Fibroblast of villous mesenchyme (primary cell): ENCODE measurements at places on chromosomes 12 and 14. TPM values are rescaled to one million over a fixed set of nuclear protein-coding genes. Genes with fewer than 3 reads are reported as not detected.

- no peak for DNase-seq
Measured at GRCh38 chr12:86634456-86635410, 378.5 kb upstream of the MGAT4C start.

- peak; percentile 90 for DNase-seq
Measured at GRCh38 chr12:27552886-27553560, 29.0 kb downstream of the PPFIBP1 start.

- peak; percentile 58 for DNase-seq
Measured at GRCh38 chr14:41830714-41831406, 224.2 kb downstream of the LRFN5 start.

- no peak for DNase-seq
Measured at GRCh38 chr12:19120795-19121194, 8.7 kb upstream of the PLEKHA5 start.

GRCh38 chr12:47892819-47893218, 12.0 kb downstream of the VDR start:
- DNase-seq, result no peak

GRCh38 chr12:3882896-3883564, 9.8 kb upstream of the PARP11 start:
- DNase-seq, result peak; percentile 21

- DNase-seq, result no peak
Measured at GRCh38 chr14:77822741-77823140, 22.8 kb downstream of the ADCK1 start.

DNA sequence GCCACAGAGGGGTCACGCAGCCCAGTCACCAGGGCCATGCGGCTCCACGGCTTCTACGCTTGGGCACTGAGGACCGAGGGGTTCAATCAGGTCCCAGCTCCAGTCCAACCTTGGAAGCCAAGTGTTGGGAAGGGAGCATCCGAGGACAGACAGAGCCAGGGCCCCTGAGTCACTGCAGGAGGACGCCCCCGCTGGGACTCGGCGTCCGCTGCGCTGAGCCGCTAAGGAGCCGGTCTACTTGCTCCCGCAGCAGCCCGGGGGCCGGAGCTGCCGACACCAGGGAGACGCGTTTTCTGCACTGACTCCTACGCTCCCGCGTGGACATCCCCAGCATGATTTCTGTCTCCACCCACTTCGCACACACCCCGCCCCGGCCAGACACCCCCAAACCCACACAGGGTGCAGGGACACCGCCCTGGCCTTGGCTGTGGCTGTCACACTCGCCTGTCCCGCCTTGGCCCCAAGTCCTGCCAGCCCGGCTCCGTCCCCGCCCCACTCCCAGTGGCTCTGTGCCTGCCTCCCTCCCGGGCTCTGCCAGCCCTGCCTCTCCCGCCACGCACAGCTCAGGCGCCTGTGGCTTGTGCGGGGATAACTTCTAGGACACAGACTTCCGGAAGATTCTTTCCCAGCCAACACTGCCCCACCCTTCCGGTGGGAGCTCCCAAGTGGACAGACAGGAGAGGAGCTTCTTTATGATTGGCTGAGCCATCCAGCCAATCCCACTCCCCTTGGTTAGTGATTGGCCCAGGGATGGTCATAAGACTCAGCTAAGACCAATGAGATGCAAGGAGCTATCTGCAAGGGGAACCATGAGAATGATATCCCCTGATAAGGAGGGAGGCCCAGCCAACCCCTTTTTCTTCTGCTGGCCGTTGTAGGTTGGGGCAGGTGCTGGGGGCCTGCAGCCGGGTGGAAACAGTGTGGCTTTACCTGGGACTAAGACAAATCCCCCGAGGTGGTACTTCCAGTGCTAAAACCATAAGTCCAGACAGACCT, 118.9 kb upstream of the SFSWAP start:
- DNase-seq, result no peak

DNA sequence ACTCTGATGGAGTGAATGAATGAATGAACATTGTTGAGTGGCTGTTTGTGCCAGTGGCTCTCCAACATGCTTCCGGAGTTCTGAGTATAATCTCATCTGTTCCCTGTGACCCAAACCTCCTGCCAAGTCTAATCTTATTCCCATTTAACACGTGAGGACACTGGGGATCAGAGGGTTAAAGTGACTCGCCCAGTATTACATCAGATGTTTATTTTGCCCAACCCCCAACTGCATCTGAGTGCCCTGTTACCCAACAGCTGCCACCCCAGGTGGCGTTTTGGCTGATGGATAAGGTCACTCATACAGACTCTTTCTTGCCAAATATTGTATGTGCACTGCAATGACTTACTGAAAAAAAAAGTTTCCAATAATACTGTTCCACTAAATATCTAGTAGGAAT, 210.9 kb downstream of the EXOC5 start:
- DNase-seq, result no peak

DNA sequence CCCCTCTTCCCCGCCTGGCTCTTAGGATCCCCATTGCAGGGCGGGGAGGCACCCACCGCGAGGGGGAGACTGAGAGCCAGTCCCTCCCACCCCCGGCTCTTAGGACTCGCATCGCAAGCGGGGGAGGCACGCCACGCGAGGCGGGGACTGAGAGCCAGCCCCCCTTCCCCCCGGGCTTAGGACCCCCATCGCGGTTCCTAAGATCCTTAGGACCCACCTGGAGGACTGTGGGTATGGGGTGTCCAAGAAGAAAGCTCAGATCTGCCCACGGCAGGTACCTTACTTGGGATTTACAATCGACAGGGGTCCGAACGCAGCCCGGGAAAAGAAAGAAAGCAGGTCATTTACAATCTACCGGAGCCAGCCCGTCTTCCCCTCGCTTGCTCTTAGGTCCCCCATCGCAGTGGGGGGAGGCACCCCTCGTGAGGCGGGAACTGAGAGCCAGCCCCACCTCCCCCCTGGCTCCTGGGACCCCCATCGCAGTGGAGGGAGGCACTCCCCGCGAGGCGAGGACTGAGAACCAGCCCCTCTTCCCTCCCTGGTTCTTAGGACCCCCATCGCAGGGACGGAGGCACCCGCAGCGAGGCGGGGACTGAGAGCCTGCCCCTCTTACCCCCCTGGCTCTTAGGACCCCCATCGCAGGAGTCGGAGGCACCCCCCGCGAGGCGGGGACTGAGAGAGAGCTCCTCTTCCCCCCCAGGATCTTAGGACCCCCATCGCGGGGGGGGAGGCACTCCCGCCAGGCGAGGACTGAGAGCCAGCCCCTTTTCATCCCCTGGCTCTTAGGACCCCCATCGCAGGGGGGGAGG, 43.7 kb downstream of the DDX11 start:
- DNase-seq, result peak; percentile 31

- DNase-seq, result no peak
Measured at GRCh38 chr12:111066744-111067437, 146.5 kb upstream of the MYL2 start.

DNA sequence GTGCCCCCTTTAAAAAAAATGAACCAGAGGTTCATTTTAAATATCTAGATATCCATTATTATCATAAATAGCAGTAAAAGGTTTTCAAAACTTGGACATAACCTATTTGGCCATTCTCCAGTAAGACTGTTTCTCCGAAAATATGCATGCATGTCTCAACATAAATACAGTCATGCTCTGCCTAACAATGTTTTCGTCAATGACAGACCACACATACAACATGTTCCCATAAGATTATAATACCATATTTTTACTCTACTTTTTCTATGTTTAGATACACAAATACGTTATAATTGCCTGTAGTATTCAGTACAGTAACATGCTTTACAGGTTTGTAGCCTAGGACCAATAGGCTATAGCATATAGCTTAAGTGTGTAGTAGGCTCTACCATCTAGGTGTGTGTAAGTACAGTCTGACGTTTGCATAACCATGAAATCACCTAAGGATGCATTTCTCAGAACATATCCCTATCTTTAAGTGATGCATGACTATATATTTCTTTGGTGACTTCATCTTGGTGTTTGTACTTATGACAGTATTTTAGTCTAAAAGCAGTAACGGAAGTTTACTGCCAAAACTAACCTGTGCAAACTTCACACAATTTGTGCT, 3.2 kb downstream of the TMEM19 start:
- DNase-seq, result no peak

DNA sequence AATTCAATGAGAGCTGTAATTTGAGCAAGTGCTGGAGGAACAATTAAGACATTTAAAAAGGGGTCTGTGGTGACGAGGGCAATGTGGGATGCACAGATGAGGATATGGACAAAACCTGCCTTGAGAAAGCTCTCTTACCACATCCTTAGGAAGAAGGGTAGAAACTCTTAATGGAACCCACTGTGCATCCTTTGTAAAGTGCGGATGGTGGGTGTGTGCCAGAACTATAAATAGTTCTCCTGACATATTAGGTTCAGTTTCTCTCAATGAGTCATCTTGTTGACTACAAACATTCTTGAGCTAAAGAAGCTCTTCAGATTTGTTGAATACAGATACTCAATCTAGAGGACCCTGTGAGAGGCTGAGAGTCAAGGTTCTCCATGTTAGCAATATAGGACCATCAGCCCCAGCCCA, 106.1 kb upstream of the ANO4 start:
- peak; percentile 45 for DNase-seq

DNA sequence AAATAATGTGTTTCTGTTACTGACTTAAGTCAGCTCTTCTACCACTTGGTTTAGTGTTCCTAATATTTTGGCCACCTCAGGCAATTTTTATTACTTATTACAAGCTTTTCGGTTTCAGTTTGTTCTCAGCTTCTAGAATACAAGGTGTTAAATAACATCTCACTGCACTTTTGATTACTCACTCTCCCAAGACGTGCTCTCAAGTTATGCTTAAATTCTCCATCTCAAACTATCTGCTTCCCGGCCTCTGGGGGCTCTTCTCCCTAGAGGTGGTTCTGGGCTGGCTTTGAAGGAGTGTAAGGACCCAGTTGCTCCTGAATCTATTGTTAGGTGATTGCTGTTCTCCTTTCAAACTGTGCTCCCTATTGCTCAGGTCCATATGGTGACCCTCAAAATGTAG, 193.9 kb upstream of the DDHD1 start:
- no peak for DNase-seq

DNA sequence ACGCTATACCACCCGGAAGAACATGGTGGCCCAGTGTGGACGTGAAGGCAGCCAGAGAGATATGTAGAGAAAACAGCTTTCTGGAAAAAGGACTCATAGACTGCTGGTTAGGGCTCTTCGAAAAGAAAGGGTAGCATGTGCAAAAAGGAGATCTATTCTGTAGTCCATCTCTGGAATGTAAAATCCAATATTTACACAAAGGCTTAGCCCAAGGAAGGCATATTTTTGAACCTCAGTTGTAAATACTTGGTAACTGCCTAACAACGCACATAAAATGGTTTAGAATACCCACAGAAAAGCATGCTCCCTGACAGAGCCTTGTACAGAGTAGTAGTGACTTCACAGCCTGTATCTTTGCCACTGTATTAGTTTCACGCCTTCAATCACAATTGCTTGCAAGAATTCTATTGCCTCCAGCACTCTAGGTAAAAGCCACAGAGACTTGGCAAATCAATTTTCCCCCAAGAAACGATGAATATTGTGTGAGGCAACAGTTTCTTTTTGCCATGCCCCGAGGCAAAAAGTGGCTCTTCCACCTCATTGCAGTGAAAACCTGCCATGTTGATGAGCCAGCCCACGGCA, 59.2 kb downstream of the TRIM9 start:
- peak; percentile 13 for DNase-seq

Gene A2M
- total RNA-seq, result 14.7 and 20.9 TPM in 2 replicates

Gene KCNC2
- total RNA-seq, result 0.43 TPM in 1 of 2 replicates, not detected in the other

Gene KRT2
- not detected in 2 replicates for total RNA-seq

Gene SUDS3
- 34.1 and 53.5 TPM in 2 replicates for total RNA-seq

Gene ABCD2
- under 0.01 and 0.32 TPM in 2 replicates for total RNA-seq

Gene HHIPL1
- total RNA-seq, result 3.9 TPM in 2 replicates
